ENCODE measurements at places on chromosomes 1 and 21.

- no peak for DNase-seq
These were observed 483.9 kb downstream of the DISC1 start for GRCh38 chr1:232110281-232111090.

DNA sequence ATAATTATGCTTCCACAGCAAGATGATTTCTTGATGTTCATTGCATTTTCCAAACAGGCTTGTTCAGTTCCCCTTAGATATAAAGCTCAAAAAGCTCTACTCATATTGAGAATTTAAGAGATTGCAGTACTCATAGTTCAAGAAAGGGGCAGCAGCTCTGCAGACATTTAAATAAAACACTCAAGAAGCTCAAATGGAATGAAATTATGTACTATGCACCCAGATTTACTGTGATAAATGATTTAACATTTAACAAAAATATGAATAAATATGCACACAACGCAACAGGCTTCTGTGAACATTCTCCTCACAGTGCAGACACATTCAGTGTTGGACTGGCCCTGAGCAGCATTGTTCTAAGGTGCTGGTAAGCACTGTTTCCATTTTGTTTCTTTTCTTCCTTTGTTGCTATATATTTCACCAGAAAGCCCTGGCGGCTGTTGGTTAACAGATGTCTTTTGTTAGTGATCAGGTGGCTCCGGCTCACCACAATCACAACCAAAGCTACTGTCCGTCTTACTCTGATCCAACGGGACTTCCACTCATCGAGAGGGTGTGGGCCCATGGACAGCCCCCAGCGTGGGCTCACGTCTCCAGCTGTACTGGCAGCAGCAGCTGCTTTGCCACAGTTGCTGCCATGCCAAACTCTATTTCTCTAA is 1440.3 kb downstream of the NCAM2 start:
- DNase-seq, result no peak

- no peak for DNase-seq
These were observed 115.7 kb downstream of the LIPI start for GRCh38 chr21:14095056-14095455.

- DNase-seq, result no peak
These were observed 380.0 kb upstream of the CAMK1G start for GRCh38 chr1:209203533-209203895.

DNA sequence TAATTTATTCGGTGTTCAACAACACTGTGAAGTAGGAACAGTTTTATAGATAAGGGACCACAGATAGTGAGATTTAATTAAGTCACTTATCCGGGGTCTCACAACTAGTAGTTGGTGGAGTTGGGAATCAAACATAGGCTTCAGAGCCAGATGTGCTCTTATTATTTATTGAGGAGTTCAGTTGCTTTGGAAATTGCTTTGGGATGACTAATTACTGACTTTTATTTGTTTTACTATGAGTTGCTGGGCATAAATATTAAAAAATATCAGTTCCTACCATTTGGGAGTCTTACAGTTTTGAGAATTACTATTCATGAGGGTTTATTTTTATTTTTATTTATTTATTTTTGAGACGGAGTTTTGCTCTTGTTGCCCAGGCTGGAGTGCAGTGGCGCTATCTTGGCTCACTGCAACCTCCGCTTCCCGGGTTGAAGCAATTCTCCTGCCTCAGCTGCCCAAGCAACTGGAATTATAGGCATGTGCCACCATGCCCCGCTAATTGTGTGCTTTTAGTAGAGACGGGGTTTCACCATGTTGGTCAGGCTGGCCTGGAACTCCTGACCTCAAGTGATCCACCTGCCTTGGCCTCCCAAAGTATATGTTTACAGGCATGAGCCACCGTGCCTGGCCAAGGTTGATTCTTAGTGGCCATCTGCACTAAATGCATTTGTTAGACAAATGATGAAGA is 27.7 kb downstream of the THRAP3 start:
- no peak for DNase-seq

All from NCI-H1436 (cell line).